ENCODE measurements at places on chromosomes 3 and 15. TPM values are rescaled to one million over a fixed set of nuclear protein-coding genes. Genes with fewer than 3 reads are reported as not detected.

DNA sequence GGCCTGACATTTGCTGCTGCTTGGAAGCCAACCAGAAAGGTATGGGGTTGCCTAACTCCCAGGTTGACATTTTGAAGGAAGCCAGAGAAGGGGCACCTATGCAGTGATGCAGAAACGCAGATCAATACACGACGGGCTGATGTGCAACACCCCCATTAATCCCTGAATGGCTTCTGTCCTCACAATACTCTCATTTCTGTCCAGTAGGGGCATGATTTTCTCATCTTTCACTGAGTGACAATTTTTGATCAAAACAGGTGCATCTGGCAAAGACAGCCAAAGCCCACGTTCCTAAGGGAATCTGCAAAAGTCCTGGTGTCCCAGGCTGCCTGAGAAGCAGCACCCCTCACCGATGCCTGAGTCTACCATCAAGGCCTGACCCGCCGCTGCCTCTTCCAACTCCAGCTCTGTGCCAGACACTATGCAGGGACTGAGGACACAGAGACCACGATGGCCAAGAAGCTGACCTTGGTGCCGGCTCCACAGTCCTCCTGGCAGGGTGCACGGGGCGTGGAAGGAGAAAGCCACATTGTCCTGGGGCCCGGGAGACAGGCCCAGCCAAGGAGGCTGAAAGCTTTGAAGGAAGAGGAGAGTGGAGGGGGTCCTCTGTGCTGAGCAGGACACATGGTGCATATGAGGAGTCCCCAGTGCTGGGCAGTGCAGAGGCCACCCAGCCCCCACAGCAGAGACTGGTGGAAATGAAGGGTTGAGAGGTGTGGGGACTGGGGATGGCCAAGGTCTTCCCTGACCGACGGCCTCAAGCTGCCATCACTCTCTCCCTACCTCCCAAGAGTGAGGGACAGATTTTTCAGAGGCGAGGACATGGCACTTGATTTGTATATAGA, 159.6 kb downstream of the NUP210 start:
- DNase-seq: no peak

DNA sequence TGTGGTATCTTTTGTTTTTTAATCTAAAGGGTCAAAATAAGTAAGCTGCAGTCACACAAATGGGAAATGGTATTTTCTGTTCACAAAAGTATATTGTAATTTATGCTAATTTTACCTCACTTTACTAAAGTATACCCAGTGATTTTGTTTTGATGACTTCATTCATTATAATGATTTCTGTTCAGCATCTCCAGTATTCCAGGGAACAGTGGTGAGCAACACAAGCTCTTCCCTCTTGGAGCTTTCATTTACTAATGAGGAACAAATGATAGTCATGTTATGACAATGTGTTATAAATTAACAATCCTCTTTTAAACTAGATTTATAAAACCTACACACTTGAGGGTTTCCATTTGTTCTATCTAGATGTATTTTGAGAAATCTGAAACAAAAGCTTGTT, 20.5 kb upstream of the EIF3J start:
- no peak for DNase-seq

GRCh38 chr3:194296454-194297263, 54.5 kb downstream of the CPN2 start:
- peak; percentile 54 for DNase-seq

DNA sequence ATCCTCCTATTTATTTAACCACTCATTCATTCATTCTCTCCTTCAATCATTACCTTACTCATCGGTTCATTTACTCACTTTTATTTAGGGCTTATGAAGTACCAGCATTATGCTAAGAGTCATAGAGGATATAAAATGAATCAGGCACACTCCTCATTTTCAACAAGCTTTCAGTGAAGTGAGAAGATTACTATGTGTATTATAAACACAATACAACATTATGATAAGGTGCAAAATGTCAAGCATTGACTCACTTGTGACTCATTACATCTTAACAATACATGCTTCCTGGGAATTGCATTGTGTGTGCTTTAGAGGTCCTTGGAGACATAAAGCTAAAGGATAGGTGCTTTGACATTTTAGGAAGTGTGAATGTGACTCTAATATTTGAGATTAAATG, 60.4 kb downstream of the PLAAT1 start:
- no peak for DNase-seq

Gene RTP3
- not detected for total RNA-seq

Gene CPN2
- total RNA-seq: not detected

DNA sequence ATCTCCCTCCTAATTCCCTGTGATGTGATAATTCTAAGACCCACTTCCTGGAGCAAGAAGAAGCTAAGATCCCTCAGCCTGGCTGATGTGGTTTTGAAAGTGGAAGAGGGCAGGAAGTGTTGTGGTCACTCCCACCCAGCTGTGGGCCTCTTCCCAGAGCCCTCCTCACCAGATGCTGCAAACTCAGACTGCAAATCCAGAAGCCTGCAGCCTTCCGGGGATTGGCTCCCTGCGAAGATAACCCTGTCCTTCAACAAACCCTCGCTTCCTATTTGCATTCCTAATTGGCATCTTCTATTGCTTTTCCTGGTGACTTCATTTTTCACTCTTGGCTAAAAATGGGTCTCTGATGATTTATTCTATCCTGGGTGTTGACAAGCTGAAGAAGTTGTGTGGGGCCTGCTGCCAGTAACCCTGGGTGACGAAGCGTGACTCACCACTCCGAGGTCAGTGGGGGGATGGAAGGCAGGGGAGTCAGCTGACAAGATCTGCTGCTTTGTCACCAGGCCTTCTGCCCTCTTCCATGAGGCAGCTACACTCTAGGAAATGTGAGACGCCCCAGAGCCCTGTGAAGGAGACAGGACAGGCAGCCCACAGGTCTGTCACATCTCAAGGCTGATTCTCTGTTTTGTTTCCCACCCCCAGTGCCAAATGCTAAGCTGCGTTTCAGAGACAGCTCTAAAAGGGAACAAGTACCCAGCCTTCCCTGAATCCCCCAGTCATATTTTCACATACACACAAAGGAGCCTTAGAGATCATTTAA, 99.7 kb upstream of the LIPC start:
- DNase-seq: peak; percentile 94

DNA sequence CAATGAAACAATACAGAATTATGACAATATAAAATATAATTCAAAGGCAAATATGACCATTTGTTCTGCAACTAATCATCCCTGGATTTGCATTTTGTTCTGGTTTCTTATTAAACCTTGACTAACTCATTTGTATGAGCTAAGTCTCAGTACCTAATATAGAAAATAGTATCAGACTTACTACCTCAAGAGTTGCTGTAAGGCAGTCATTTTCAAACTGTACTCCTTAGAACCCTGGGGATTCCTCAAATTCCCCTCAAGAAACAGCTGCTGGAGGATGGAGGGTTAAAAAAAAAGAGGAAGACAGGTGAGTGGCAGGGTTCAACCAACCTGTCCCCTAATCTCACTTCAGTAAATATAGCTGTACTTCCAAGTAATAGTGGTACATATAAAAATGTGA, 11.1 kb downstream of the ZBTB11 start:
- DNase-seq: no peak

Gene ERICH6
- not detected for total RNA-seq

Gene IQCH
- 1.1 TPM for total RNA-seq

DNA sequence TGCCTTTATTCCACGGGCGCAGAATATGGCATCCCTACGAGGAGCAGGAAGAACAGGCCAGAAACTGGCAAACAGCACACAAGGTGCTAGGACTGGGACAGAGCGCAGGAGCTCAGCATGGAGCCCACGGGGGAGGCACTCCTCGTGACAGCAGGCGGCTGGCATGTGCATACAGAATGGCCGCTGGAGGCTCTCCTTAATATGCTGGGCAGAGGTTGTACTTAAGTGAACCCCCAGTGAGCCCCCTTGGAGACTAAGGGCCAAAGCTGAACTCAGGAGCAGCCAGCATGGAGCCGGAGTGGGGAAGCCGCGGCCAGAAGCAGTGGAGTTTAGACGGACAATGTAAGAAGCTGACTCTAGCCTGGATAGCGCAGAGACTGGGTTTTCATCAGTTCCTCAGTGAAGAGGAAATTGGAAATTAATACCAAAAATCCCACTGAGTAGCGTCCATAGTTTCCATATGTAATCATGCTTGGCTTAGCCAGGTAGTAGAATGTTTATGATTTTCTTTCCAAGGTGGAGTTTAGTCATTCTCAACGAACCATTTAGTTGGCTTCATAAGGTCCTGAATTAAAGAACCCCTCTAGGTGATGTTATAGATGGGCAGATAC, 69.4 kb downstream of the EPHB3 start:
- no peak for DNase-seq

Gene XXYLT1
- total RNA-seq: 8.8 TPM

DNA sequence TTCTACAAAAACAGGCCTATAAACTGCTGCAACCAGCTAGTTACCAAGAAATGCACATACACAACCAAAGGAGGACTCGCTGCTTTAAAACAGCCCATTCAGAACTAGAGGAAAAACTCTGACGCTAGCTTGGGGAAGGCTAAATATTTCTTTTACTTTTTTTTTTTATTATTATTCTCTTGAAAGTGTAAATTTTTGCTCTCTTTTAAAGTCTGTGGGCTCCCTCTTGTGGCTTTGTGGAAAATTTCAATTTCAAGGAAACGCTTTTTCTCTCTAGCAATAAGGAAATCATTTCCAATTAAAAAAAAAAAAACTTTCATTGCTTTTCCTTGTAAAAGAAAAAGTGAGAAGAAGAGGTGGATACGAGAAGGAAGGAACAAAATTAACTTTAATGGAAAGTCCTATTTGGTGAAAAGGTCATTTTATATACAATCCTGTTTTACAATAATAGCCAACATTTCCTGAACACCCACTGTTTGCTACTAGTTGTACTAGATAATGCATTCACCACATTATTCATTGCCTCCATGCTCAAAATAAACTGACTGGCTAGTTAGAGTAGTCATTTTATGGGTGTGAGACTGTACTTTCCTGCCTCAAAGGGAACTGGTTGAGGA, 51.2 kb upstream of the SAMMSON start:
- no peak for DNase-seq

DNA sequence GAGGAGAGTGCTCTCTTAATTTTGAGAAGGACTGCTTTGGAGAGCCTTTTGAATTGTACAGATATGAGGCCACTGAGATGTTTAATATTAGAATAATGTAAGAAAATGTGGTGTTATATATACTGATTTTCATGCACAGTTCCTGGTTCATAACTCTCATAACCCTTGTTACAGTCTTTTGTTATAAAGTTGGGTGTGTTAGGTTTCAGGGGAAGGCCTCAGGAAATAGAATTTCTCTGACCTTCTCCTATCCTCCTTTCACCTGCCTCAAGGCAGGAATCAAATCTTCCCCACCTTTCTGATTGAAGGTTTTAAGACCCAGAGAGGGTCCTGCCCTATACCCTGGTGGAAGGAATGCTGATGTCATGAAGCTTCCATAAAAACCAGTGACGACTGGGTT, 245.9 kb downstream of the NSUN3 start:
- no peak for DNase-seq

DNA sequence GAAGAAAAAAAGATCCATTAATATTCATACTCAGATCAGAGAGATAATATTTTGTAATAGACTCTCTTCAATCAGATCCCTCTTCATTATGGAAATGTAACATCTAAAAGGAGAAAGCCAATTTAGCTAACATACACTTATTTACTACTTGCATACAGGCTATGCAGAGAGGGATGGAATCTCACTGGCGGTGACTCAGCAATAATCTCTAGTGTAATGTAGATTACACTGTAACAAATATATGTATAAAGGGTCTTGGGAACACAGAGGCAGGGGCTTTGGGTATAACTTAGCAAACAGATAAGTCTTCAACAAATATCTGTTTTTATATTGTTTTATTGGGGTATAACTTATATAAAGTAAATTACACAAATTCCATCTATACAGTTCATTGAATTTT, 69.6 kb downstream of the CGNL1 start:
- DNase-seq: no peak

- no peak for DNase-seq
These were observed 19.5 kb upstream of the PIK3CB start for GRCh38 chr3:138854204-138854603.

GRCh38 chr3:100099621-100100020, 14.7 kb downstream of the FILIP1L start:
- DNase-seq: no peak
